Renal cortical epithelial cell (primary cell): ENCODE measurements at places on chromosomes 1 and 21. TPM values are rescaled to one million over a fixed set of nuclear protein-coding genes. Genes with fewer than 3 reads are reported as not detected.

DNA sequence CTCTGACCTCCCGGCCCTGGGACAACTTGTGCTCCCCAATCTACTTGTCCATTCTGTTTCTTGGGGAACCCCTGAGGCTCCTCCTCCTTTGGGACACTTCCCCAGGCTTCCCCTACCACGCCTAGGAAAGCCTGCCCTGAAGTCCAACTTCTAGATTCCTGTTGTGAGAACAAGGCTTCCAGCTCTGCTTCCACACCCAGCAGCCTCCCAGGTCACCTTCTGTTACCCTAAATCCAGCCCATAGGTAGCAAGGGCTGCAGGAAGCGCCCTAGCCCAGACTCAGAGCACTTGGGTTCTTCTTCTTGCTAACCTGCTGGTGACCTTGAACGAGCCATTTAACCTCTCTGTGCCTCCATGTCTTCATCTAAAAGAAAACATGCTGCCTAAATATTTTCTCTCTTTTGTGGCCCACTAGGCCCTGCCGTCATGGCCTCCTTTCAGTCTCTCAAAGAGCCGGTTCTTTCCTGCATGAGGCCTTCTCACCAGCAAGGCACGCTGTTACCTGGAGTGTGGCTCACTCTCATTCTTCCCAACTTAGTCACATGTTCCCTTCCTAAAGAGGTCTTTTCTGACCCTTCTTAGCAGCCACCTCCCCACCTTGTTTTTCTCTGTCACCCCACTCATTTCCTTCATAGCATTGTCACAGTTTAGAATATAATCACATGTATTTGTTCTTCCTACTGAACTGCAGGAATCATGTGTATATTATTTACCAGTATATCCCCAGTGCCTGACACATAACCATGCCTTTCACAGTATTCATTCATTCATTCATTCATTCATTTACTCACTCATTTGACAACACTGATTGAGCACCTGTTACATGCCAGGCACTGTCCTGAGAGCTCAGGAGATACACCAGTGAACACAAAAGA is 1.4 kb downstream of the CAPN2 start:
- DNase-seq, result peak; percentile 88

DNA sequence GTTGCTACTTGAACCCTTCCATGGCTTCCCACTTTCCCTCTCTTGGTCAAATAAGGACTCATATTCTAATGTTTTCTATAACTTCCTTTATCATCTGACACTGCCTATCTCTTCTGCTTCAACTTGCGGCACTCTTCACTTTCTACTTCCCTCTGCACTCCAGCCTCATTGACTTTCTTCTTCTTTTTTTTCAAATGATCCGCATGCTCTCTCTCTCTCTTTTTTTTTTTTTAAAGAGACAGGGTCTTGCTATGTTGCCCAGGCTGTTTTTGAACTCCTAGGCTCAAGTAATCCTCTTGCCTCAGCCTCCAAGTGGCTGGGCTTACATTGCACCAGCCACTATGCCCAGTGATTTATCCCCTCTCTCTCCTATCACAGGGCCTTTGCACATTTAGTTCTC is 7.3 kb upstream of the IL10 start:
- no peak for DNase-seq

DNA sequence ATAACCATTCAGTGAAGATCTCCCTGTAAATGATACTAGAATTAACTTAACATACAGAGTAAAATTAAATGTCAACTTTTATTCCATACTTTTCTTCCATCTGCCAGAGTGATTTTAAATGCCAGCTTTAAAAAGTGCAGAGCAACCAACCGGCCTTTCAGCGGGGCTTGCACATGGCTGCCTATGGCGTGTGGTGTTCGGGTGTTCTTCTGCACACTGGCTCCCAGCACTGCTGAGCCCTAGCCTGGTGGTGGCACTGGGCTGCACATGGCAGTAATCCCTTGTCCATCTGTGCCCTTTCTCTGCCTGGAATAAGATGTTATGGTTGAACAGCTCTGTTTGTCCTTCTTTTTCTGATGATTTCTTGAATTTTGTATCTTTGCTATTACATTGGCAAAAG is 156.3 kb downstream of the SNX7 start:
- DNase-seq, result no peak

The SCAF4 gene
- 1.0 and 10.6 TPM in 2 replicates for total RNA-seq

The C4BPB gene
- total RNA-seq, result not detected in 2 replicates

DNA sequence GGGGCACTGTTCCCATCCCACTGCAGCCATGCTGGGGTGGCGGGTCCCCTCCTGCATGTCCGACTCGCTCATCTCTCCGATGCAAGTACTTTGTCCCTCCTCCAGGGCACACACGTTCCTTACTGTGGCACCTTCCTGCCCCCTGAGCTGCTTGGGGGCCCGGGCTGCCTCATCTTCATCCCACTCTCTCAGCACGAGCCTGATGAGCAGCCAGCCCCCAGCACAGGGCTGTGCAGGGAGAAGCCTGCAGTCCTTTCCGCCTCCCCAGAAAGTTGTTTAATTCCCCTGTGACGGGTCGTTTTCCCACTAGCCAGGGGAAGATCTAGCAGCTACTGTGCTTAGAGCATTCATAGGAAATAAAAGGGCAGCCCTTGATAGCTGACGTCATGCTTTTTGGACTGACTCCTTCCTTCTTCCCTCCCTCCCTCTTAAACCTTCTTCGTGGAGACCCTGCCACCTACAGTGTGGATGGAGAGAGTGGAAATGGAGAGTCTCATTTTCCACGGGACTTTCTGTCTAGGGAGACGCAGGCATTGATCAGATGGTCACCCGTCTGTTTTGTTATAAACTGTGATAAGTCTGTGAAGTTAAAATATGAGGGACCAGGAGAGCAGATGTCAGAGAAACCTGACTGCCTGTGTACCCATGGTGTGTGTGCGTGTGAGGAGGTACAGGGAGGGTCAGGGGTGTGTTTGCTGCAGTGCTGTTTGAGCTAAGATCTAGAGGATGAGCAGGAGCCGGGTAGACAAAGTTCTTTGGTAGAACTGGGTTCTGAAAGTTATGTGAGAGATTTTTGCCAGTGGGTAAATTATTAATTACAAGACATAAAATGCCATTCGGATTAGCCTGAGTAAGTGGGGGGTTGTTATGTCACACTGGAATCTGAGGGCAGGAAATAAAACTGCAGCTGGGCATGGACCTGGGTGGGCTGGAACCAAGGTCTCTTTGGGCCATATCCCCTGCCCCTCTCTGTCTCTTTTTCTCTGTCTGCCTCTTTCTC is 34.3 kb downstream of the GPR137B start:
- DNase-seq, result peak; percentile 85

- no peak for DNase-seq
Observed at GRCh38 chr1:39044762-39045161, 18.6 kb downstream of the NDUFS5 start.

DNA sequence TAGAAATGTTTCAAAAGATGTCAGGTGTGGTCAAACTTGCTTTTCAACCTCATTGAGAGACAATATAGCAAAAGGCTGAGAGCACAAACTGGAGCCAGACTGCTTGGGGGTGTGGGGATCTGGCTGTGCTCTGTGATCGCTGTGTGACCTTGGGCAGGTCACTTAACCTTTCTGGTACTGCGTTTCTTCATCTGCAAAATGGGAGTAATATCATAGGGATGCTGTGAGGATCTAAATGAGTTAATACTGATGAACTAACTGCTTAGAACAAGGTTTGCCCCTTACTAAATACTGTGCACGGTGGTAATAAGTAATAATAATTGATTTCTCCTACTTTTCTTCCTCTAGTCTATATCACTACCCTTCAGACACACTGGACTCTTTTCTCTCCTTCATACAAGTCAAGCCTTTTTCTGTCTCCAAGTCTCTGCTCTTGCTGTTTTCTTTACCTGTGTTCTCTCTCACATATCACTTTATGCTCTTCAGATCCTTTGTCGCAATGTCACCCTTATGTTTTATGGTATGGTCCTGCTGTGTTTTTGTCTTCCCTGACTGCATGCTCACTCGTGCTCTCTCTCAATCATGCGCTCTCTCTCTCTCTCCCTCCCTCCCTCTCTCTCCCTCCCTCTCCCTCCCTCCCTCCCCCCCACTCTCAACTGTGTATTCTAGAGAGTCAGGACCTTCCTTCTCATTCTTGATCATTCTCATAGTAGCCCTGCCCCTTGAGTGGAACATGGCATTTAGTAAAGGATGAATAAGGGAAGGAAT is 3.3 kb downstream of the MGST3 start:
- DNase-seq, result no peak

- no peak for DNase-seq
Observed at GRCh38 chr1:173193639-173194038, 13.5 kb downstream of the TNFSF4 start.

The C1orf141 gene
- total RNA-seq, result not detected in 2 replicates

DNA sequence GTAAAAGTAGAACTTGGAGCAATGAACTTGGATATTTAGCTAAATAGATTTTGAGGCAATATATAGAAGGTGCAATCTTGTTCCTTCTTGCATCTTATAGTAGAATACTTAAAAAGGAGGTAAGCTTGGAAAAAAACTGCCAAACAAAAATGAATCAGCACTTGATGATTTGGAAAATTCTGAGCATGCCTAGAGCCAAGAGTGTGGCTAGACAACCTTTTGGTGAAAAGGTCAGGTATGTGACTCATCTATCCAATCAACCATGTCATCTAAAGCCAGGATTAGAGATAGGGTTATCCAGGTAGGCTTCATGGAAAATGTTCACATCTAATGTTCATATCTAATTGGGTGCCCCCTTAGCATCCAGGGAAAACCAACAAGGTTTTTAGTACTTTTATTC is 515.0 kb downstream of the COL11A1 start:
- peak; percentile 13 for DNase-seq

GRCh38 chr1:200737647-200738291 is 924 bp upstream of the CAMSAP2 start:
- DNase-seq, result no peak

- no peak for DNase-seq
Observed at GRCh38 chr1:231808116-231808515, 181.5 kb downstream of the DISC1 start.

DNA sequence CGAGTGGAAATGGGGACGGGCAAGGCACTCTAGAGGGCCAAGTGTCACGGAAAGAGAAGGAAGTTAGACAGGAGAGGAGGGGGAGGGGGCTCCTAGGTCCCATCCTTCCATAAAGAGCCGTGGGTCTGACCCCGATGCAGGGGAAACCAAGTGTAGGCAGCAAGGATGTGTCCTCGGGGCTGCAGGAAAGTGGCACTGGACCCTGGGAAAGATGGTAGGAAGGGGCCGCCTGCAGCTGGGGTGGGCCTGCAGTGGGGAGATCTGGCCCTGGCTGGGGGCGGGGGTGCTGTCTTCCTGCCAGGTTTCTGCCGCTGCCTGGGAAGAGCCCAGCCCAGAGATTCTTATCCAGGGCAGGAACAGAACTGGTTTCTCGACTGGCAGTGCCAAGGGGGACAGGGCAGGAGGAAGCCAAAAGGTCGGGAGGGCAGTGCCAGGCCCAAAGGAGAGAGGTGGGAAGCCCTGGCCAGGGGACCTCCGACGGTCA is 12.9 kb downstream of the CRABP2 start:
- DNase-seq, result no peak

GRCh38 chr1:212040629-212041412 is 5.3 kb downstream of the DTL start:
- DNase-seq, result peak; percentile 25

DNA sequence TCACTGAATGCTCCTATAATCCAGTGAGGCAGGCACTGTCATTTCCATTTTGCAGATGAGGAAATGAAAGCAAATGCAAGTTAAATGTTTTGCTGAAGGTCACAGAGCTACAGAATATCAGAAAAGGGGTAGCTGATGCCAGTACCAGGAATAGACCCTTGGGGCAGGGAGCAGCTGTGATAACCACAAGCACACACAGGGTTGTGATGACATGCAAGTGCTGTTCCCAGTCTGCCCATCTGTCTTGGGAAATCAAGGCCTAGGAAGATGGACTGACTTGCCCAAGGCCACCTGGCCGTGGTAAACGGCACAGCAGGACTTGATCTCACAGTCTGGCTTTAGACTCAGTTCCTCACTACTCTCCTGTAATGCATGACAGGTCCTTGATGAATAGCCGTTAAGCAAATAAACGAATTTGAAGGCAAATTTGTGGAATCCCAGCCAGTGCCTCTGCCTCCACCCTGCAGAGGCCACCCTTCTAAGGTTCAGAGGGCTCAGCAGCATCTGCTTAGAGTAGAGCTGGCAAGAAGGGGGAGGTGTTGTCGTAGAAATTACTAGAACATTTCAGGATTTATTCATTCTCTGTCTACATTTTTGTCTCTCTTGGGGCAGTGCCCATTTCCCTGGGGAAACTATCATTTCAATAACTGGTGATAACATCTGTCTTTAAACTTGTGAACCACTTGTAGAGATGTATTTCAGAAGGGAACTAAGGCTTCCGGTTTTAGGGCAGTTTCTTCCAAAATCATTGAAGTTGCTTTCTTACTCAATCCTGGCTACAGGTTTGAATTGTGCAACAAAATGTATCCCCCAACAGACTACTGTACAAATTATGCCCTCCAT is 53.2 kb upstream of the MRPS6 start:
- no peak for DNase-seq

The NUDT4B gene
- total RNA-seq, result 7.6 and 11.6 TPM in 2 replicates

DNA sequence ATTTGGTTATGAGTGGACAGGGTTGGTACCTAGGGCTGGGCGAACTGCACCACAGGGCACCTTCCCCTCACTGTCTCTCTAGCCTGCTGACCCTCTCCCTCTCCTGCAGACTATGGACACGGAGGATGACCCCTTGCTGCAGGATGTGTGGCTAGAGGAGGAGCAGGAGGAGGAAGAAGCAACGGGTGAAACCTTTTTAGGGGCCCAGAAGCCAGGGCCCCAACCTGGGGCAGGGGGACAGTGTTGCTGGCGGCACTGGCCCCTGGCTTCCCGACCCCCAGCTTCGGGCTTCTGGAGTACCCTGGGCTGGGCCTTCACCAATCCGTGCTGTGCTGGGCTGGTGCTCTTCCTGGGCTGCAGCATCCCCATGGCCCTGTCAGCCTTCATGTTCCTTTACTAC is 21.9 kb downstream of the DISP3 start:
- no peak for DNase-seq

DNA sequence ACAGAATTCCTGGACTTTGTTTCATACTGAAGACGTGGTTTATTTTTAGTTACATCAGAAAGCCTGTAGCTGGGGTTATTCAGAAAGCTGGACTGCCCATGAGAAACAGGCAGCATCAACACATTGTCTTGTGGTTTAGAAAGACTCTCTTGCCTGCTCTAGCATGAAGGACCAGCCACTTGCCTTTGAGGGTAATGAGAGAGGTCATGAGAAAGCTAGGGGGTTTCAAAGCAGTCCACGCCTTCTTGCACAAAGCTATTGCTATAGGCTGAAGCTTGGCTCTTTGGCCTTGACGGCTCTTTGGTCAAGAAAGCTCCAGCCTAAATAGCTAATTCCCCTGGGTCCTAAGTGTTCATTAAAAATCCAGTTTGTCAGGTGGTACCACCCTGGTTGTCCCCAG is 208.1 kb downstream of the PRDM2 start:
- DNase-seq, result no peak

The OR2T2 gene
- total RNA-seq, result not detected in 2 replicates

DNA sequence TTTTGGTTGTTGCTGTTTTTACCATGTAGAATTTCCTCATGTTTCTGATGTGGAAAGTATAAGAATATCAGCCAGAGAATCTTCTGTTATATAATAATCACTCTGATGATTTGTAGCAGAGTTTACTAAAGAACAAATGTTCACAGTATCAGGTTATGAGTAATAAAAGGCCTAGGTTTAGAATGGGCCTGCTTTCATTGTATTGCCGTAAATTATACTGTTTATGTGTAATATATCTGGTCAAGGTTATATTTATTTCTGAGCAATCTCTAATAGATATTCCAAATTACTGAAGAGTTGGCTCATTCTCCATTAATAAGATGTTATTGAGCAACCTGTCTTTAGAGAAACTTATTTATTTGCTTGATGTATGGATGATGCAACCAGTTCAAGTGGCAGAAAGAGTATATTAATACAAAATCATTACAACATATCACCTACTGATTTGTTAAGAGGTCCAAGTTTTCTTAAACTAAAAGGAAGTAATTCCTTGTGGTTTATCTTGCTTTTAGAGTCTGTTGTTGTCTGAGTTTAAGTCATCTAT is 649.4 kb upstream of the CXADR start:
- DNase-seq, result no peak
